Fibroblast of villous mesenchyme (primary cell): ENCODE measurements at places on chromosomes 6 and 20.
A peak's percentile ranks its signal among the peaks of the same experiment; 100 is the strongest.

DNA sequence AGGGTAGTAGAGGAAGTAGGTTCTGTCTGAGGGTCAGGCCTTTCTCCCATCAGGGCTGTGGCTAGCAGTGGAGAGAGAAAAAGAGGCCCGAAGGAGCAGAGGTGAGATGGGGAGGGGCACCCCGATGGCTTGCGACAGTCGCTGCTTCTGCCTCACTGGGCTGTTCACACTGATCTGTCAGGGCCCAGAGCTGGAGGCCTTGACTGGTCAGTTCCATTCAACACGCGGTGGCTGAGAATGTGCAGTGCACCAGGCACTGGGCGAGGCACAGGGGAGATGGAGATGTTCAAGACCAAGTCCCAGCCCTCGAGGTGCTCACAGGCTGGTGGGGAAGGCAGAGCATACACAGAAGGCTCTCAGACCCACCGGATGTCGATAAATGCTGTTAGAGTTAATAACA is 21.4 kb downstream of the SLC12A5 start:
- DNase-seq: no peak

DNA sequence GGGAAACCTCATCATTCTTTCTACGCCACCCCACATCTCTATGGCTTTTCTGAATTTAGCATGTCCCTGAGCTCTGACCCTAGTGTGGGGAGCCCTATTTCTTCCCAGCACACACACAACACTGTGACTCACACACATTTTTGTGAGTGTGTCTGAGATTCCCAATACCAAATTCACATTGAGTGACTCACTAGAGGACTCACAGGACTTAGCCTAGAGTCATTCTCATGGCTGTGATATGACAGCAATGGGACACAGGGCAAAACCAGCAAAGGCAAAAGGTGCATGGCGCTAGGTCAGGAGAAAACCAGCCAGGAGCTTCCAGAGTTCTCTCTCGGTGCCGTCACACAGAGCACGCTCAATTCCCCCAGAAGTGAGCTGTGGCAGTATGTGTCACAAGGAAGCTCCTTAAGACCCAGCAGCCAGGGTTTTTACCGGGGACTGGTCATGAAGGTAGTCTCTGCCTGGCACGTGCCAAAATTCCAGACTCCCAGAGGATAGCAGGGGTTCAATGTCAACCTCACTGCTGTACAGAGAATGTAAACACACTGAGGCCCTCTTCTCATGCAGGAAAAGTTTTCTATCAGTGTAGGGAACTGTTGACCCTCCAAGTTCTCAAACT is 6.2 kb downstream of the CSTL1 start:
- peak; percentile 80 for DNase-seq

DNA sequence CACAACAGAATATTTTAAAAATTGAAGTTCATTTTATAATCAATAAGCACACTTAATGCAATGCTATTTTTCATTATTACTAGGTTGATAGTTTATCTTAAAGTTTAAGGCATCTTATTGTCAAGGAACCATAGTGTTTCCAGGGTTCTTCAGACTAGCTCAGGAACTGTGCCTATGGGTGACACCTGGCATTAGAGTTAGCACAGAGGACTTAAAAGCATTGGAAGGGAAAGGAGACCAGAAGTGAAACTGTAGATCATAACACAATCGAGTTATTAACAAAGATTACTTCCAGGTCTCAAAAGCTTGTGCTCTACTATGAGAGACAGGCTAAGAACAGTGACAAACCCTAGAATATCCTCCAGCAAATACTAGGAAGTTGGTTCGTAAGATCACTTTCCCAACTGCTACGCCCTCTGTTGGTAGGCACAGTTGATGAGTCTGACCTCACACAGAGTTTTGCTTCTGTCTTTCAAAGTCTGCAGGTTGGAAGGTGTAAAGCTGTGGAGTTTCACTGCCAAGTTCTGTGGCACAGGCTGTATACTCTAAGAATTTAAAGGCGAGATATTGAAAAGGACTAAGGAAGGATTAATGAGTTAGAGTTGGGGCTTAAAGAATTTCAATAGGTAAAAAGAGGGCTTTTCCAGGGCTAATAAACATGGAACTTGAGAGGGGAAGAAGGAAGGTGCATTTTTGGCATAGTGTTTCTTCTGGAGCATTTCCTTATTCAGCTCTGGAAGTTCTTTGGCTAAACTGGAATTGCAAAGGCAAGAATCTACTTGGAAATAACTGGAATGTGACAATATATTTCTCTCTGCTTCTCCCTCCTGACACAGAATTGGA is 531.3 kb upstream of the JAG1 start:
- peak; percentile 70 for DNase-seq

DNA sequence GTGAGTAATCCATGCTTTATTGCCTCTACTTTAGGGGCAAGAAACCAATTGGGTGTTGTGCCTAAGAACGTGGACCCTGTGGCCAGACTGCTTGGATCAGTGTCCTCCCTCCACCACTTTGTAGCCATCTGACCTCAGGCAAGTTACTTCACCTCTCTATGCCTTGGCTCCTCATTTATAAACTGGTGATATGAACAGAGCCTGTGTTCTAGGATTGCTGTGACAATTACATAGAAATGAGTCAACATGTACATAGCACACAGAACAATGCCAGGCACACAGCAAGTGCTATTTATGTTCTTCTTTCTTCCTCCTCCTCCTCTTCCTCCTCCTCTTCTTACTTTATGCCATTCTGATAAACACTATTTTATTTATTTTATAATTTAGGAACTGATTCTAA is 339.4 kb downstream of the CD83 start:
- no peak for DNase-seq
